HCEC 1CT (cell line): ENCODE measurements at places on chromosomes 16 and 17.

GRCh38 chr16:73616166-73616753, 568.3 kb upstream of the ZFHX3 start:
- DNase-seq = no peak

DNA sequence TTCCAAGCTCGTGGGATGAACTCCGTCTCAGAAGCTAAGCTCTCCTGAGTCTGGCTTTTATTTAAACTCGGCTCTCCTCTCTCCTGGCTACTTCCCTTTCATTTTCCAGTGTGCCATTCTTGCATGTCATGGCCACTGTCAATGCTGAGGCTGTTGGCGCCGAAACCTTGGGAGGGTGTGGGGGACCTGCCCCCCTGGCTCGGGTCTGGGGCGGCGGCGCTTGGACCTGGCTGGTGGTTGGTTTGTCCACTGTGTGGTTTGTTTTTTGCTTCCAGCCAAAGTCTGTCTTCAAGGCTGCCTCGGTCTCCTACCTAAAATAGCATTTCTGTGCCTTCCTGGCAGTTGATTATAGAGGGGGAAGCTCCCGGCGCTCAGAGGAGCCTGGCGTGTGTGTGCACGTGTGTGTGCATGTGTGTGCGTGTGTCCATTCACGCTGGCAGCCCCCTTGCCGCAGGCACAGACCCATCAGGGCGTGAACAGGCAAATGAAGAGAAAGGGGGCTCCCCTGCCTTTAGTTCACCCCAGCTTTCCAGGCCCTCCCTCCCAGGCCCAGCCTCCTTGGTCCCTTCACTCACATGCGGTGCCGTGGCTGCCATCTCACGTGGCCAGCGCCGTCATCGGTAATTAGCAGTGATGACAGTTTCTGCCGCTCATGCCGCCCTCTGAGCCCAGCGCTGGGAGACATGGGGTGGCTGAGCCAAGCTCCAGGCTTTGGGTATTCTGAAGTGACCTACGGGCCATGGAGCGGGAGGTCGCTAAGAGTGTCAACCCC, 179.9 kb downstream of the SEC14L1 start:
- DNase-seq = no peak

DNA sequence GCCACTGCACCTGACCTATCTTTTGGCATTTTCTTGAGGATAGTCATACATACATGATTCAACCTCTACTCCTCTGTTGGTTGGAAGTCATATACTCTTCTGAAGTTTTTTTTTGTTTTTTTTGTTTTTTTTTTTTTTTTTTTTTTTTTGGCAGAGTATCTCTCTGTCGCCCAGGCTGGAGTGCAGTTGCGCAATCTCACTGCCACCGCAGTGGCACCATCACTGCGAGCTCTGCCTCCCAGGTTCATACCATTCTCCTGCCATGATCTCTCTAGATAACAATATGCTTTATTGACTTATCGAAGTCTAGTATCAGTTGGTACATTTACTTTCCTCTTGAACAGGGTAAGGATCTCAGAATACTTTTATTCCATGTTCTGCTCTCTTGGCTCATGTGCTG, 224.2 kb upstream of the WSCD1 start:
- DNase-seq = no peak

GRCh38 chr17:45042346-45043120, 8.9 kb downstream of the DCAKD start:
- DNase-seq = no peak

- no peak for DNase-seq
These were observed 25.6 kb downstream of the TPSD1 start for GRCh38 chr16:1281517-1281916.

GRCh38 chr17:5100832-5101231, 10.8 kb downstream of the ZNF232 start:
- DNase-seq = no peak

DNA sequence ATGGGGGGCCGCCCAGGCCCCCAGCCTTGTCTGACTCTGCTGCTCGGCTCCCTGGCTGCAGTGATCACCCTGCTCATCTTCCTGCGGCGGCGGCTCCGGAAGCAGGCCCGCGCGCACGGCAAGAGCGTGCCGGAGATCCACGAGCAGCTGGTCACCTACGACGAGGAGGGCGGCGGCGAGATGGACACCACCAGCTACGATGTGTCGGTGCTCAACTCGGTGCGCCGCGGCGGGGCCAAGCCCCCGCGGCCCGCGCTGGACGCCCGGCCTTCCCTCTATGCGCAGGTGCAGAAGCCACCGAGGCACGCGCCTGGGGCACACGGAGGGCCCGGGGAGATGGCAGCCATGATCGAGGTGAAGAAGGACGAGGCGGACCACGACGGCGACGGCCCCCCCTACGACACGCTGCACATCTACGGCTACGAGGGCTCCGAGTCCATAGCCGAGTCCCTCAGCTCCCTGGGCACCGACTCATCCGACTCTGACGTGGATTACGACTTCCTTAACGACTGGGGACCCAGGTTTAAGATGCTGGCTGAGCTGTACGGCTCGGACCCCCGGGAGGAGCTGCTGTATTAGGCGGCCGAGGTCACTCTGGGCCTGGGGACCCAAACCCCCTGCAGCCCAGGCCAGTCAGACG, 24.4 kb upstream of the BEAN1 start:
- DNase-seq = no peak

GRCh38 chr16:15427648-15428239, 6.6 kb upstream of the BMERB1 start:
- peak; percentile 75 for DNase-seq

- DNase-seq = no peak
These were observed 593.8 kb downstream of the MAF start for GRCh38 chr16:79006765-79007164.

GRCh38 chr16:625117-625976, 5.4 kb upstream of the WFIKKN1 start:
- DNase-seq = no peak

DNA sequence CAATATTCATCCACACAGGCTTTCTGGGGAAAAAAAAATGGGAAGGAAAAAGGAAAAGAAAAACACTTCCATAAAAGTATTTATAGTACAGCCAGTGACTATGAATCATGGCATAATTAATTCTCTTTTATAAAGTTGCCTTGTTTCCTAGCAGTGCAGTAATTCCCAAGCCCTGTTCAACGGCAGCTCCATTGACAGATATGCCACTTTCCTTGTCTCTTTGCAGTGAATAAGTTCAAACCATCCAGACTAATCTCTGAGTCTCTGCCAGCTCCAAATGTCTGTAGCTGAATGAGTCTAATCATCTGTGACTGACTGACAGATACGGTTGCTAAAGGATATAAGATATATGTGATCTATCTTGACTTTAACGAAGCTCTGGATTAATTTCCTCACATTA, 52.9 kb upstream of the KCNJ16 start:
- DNase-seq = no peak

GRCh38 chr17:31136319-31136718, 41.5 kb downstream of the NF1 start:
- peak; percentile 54 for DNase-seq

- no peak for DNase-seq
These were observed 7.3 kb upstream of the LHX1 start for GRCh38 chr17:36929851-36930582.

DNA sequence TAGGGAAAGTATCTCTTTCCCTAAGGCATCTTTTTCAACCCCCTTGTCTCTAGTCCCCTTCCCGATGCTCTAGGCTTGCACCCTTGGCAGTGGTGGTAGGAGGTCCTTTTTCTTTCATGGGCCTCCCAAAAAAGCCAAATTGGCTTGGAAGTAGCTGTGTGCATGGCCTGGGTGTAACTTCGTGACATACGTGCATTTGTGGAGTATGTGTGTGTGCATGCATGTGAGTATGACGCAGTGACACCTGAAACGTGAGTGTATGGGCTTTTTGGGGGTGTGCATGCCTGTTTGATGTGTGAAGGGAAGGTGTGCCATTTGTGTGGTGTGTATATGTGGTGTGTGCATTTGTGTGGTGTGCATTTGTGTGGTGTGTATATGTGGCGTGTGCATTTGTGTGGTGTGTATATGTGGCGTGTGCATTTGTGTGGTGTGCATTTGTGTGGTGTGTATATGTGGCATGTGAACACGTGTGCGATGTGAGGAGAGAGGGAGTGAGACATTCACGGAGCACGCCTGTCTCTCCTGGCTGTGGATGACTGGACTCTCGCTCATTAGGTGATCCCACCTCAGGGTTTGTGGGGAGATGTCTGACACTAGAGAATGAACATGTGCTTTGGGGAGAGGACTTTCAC, 15.7 kb downstream of the IGFBP4 start:
- DNase-seq = no peak

- DNase-seq = no peak
These were observed 2.8 kb upstream of the MSI2 start for GRCh38 chr17:57253362-57254065.

GRCh38 chr17:59762049-59762823, 54.8 kb downstream of the VMP1 start:
- DNase-seq = peak; percentile 89

GRCh38 chr17:31486351-31487062, 95.0 kb downstream of the RAB11FIP4 start:
- DNase-seq = no peak

GRCh38 chr16:88030498-88030897, 79.3 kb downstream of the BANP start:
- no peak for DNase-seq

DNA sequence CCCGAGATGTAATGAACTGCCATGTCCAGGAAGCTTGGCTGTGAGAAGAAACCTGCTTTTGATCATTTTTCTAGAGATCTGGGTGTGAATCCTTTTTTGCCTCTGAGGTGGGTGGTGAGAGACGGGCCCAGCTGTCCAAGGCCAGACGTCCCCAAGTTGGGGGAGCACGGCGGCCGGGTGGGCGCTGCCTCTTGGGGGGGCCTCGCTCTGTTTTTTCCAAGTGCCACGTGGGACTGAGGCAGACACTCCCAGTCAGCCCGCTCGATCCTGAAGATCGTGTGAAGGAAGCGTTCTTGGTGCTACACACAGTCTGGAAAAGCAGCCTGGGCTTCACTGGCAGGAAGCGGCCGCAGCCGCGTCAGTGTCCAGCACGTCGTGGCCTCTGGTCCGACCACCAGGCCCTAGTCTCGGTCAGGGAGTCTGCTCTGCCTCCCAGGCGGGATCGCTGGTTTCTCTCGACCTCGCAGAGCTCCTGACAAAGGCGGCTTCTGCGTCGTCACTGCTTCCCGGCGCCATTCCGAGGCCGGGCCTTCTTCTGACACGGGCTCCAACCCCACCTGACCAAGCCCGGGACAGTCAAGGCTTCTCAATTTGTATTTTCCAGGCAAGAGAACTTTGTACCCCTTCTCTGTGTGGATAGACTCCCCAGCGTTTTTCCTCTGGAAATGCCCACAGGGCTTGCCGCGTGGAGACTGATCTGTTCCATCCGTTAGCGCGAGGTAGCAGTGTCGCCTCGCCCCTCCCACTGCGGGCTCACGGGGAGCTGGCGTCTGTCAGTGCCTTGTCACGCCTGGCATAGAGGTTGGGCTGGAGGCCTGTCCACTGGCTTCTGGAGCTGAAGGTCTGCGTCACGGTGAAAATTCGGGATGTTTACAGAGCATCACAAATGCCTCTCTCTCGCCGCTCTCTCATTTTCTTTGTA, 12.4 kb downstream of the PRSS27 start:
- no peak for DNase-seq

DNA sequence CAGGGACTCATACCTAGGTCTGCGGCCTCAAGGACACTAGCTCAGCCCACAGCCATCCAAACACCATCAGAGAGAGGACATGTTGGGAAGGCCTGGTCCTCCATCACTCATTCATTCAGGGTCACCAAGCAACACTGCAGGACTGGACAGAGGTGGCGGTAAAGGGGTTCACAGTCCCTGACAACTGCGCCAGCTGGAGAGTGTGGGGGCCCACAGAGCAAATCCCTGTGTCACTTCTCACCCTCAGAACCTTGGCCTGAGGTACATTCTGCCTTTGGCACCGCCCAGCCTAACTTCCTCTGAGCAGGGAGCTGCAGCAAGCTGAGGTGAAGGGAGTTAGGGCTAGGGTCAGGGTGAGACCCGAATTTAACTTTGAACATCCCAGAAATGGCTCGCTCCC, 106.5 kb downstream of the COPRS start:
- DNase-seq = no peak

DNA sequence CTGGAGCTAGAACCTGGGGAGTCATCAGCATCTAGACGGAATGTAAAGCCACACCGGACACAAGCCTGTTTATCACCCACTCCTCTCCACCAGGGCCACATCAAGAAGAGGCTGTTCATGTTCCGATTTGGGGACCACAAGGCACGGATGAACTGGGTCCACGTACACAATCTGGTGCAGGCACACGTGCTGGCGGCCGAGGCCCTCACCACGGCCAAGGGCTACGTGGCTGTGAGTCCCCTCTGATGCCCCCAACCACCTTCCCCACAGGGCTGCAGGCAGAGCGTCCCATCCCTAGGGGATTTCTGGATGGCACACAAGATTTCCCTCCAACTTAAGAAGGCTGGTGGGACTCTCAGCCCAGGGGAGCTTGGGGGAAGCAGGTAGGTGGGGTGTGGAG, 19.1 kb downstream of the SDR42E2 start:
- DNase-seq = no peak

GRCh38 chr16:66603537-66604375, 748 bp upstream of the CMTM3 start:
- DNase-seq = peak; percentile 31

GRCh38 chr17:80471922-80472321, 4.5 kb downstream of the NPTX1 start:
- DNase-seq = no peak

- no peak for DNase-seq
These were observed 64.9 kb downstream of the MPHOSPH6 start for GRCh38 chr16:82105107-82105506.

GRCh38 chr17:2207815-2208515, 95.6 kb downstream of the SMG6 start:
- DNase-seq = no peak

DNA sequence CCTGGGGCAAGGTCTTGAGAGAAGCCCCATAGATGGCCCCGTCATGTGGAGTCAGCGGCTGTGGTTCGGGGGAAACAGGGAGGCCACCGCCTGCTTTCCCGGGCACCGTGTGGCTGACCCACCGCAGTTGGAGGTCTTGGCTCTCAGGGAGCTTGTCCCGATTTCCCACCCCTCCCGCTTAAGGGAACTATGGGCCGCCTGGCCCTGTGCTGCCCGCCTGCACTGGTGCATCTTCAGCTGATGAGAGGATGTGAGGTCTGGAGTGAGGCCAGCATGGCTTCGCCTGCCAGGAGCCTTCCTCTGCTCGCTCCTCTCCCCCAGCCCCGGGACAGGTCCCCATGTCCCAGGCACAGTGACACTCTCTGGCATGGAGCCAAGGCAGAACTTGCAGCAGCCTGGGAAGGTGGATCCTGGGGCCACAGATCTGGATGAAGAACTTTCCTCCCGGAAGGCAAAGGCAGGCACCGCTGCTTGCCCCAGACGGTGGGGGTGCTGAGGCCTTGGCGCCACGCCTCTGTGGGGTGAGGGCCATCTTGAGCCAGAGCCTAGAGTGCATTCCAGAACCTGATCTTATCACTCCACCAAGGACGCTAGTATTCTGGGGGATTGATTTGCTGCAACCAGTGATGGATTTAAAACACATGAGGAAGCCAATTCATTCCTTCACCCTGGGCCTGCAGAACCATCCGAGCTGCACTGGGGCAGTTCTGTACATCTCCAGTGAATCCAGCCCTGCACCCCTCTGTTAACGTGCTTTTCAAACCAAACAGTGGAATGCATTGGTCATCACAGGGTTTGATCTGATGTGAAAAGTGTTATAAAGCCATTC, 178.6 kb upstream of the TNRC6C start:
- no peak for DNase-seq
